ENCODE measurements at places on chromosomes 12 and 14. TPM values are rescaled to one million over a fixed set of nuclear protein-coding genes. Genes with fewer than 3 reads are reported as not detected.

DNA sequence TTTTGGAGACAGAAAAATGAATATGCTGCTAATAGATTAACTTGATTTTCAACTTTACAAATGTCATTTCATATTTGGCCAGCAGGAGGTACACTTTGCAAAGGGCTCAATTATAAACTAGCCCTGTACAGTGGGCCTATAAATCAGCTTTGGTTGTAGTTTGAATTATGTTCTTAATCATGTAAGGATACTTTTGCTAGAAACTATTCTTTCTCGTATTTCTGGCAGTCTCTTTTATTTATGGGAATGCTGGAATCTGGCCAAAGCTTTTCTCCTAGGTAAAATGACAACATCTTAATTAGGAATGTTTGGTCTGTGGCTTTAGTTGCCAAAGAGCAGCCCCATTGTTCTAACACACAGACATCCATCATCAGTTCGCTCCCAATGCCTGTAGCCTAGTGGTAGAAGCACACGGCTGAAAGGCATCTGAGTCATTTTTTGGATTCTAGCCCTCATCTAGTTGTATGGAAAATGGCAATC lies 1322.3 kb upstream of the SEL1L start:
- no peak for DNase-seq

- no peak for DNase-seq
These were observed 3.6 kb downstream of the LTBR start for GRCh38 chr12:6387541-6387940.

DNA sequence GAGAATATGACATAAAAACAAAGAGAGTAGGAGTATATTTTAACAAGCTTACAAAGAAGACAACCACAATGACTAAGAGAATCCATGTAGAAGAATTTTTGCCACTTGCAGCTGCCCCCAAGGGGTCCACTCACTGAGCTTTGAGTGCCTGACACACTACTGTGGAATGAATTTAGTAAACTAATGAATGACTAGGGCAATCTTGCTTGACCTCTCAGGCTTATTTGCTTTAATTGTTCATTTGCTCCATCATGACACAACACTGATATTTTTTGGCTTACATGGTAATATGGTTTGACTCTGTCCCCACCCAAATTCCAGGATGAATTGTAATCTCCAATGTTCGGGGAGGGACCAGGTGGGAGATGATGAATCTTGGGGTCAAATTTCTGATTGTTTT lies 249.1 kb upstream of the FAR2 start:
- DNase-seq = no peak

DNA sequence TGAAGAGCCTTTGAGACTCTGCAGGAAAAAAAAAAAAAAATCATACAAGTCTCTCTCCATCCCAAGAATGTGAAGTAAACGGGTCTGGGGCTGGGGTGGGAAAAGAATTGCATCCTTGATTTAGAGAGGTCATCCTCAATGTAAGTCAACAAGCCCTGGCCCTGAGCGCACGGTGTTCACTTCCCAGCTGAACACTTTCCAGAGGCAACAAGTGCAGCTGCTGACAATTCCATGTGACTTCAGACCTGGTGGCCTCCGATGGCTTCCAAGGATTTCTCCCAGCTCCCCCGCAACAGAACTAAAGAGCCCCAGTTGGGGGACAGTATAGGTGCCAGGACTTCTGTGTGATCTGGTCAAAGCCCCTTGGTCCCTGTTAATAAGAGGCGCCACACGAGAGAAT lies 2.4 kb downstream of the RILPL1 start:
- no peak for DNase-seq

- DNase-seq = no peak
These were observed 78.6 kb upstream of the TBX3 start for GRCh38 chr12:114762490-114763110.

Gene GDF3
- polyA plus RNA-seq = not detected

Gene GSKIP
- 10.9 TPM for polyA plus RNA-seq

Gene OR4E2
- polyA plus RNA-seq = not detected

Gene MFAP5
- polyA plus RNA-seq = not detected

Gene NPFF
- not detected for polyA plus RNA-seq

Gene SLC35E3
- polyA plus RNA-seq = 2.1 TPM
